ENCODE measurements at places on chromosomes 5 and 9.

GRCh38 chr9:105328872-105329718 lies 84.6 kb downstream of the SLC44A1 start:
- DNase-seq = peak; percentile 27

DNA sequence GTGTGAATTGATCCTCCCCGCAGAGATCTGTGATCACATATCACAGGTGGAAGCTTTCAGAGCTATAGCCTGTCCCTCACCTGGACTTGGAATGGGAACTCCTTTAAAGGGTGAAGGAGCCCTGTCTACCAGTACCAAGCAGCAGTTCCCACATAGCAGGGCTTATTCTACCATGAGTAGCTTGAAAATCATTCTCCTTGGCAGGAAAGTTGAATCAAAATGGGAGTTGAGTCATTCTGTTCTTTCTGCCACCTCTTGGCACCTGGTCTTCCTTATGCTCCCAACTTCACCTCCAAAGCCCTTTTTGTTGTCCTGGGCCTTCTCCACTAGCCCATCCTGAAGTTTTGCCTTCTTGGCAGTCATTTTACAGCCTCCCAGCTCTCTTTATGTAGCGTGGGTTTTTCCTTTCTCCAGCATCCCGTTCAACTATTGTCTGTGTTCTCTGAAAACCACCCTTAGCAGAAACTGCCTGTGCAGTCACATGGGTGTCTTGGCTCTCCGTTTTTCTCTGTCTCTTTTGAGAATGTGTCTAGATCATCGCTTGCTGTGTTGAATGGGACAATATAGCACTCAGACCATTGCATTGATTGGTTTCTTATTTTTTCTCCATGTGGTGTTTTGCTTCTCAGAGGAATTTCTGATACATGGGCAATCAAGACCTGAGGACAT lies 222.2 kb downstream of the AOPEP start:
- peak; percentile 43 for DNase-seq

GRCh38 chr9:38387751-38388150 lies 4.8 kb upstream of the ALDH1B1 start:
- DNase-seq = no peak

GRCh38 chr9:81661339-81661738 lies 28.0 kb downstream of the TLE1 start:
- DNase-seq = no peak

DNA sequence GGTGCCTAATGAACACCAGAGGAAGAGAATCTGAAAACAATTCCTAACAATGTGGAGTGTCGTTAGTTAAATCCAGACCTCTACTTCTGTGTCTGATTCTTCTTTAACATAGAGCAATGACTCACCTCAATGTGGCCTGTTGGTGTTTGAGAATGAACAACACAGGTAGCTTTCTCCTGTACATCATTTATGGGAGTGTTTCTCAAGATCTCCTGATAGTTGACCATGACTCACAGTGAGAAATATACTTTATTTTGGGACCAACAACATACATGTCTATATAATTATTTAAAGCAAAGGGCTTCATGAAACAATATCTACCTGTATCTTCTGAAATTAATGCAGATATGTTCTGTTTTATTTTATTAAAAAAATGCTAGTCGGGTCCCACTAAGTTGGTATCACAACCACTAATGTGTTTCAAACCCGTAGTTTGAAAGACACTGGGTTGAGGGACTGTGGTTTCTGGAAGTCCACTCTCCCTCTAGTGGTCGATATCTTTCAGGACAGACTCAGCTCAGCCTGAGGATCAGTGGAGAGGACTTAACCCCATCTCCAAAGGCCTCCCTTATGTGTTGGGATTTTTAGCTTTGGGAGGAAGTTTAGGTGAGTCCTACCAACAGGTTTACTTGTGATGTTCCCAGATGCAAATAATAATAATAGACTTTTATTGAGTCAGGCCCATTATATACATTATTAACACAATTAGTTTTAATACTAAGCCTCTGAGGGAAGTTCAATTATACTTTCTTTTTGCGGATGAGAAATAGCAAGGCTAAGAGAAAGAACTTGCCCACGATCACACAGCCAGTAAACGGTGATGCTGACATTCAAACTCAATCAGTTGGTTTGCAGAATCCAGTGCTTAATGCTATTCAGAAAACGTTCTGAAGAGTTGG lies 70.0 kb upstream of the KLF9 start:
- no peak for DNase-seq

- no peak for DNase-seq
These were observed 25.4 kb upstream of the RNF20 start for GRCh38 chr9:101508211-101508610.

- DNase-seq = no peak
These were observed 54.6 kb upstream of the SYNPO start for GRCh38 chr5:150585781-150586341.

- DNase-seq = no peak
These were observed 23.4 kb upstream of the CLK4 start for GRCh38 chr5:178650214-178650613.

DNA sequence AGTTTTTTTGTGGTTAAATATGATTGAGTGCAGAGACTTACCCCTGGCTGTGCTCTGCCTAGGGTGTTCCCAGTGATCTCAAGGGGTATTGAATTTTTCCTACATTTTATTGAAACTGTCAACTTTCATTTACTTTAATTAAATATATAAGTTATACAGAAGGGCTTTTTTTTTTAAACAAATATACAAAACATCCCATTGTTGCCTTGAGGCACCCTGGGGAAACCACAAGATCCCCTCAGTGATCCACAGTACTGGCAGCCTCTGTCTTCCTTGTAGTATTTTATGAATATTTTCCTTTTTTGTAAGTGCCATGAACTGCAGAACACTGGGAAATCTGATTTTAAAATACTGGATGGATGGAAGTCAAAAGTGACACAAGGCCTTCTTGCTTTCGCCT lies 123.7 kb downstream of the TLE1 start:
- DNase-seq = no peak

GRCh38 chr9:16633794-16634193 lies 236.7 kb downstream of the BNC2 start:
- DNase-seq = no peak

DNA sequence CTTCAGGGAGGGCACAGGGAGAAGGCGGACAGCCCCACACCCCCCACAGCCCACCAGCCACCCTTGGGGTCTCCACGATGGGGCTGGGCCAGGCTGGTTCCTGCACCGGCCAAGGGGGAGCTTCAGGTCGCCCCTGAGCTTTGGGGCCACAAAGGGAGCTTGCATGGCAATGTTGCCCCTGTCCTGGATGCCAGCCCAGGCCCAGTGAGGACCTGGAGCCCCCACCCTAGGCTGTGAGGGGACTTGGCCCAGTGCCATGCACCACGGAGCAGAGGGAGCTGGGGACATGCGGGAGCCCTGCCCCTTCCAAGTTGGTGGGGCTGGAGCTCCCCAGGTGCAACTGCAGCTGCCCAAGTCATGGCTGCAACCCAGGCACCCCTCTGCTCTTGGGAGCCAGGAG lies 18.4 kb downstream of the TMEM38B start:
- DNase-seq = no peak
